ENCODE measurements at places on chromosomes 11 and 22.

- no peak for DNase-seq
Measured at GRCh38 chr11:36763187-36763586, 165.2 kb upstream of the RAG2 start.

- DNase-seq, result no peak
Measured at GRCh38 chr22:30396871-30397655, at the start of gene SEC14L2. Gene SEC14L2, plus strand, starts transcription at chr22:30397018. Its CDS starts 99 bp downstream, at chr22:30397117.

DNA sequence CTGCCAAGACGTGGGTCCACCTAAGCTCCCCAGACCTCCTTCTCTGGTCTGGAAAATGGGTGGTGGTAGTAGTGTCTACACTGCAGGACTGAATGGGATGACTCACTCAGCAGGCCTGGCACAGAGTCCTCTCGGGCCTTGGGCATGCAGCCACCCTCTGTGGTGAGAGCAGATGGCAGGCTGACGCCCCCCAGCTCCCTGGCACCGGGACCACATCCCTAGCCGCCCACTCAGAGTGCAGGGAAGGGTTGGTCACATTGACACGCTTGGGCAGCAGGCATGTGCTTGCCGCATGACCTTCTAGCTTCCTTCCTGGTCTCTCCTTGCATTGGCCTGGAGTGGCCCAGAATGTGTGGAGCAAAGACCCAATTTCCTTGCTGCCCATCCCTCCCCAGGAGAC is 30.7 kb upstream of the PRODH start:
- no peak for DNase-seq

DNA sequence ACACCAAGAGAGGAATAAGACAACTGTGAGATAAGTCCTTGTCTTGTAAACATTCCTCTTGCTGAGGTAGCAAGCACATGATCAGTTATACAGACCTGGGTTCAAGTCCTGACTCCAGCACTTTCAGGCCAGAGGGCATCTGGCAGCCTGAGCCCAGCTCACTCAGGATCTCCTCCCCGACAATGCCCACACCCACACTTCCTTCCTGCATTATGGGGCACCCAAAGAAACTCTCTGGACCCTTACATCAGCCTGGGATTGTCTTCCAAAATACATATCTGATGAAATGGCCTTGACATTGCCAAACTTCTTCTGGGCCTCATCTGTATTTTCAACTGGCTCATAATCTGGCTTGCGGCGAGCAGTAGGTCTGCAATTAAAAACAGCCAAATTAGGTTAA is 48.6 kb downstream of the ARFGAP3 start:
- DNase-seq, result no peak

DNA sequence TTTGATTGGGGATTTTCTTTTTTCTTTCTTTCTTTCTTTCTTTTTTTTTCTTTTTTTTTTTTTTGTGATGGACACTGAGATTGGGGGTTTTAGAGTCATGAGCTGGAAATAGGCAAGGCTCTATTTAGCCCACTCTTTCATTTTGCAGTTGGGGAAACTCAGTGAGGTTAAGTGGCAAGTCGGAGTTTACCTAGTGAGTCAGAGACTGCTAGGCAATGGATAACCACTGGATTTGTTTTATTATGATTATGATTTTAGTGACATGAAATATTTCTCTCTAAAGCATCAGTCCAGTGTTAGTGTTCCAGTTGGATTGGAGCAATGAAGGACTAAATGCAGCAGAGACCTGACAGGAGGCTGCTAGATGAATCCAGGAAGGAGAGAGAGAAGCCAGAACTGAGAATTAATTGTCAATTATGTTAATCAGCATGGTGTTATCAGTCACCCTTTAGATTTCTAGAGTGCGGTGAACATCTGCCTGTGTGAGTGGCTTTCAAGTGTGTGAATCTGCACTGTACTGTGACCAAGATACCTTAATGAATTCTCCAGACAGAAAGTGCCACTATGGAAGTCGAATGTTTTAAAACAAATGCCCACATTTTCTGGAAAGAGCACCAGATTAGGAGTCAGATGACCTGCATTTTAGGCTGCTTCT is 10.9 kb downstream of the BMAL1 start:
- no peak for DNase-seq

DNA sequence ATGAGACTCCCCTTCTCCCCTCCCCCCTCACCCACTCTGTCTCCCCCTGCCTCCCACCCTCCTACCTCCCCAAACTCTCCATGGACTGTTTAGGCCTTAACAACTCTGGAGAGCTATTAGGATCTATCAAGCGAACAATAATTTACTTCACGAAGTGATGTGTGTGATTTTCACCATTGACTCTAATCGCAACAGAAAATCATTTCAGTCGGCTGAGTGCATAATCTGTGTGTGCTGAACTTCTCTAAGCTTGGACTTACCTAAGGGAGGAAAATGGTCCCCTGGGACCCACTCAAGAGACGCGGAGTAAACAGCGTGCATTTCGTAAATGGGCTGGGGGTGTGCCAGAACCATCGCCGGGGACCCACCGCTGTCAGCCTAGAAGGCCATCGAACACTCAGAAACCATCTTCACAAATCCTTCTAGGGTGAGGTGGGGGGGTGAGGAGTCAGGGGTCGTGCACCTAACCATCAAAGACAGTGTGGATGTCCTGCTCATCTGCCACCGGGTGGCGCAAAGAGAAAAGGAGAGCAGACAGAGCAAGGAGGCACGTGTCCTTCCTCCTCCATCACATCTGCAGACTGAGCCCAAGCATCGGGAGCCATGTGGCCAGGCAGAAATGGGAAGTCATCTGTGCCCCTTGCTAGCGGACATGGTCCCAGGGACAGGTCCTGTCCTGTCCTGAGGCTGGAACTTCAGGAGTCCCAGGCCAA is 62.1 kb upstream of the NUP50 start:
- no peak for DNase-seq

GRCh38 chr11:110076371-110076965 is 16.7 kb upstream of the ZC3H12C start:
- no peak for DNase-seq
